Stimulated activated CD8-positive, alpha-beta memory T cell treated with anti-CD3 and anti-CD28 coated beads, Interleukin-7, amount 100 ng/mL, for 1 hour (primary cell): ENCODE measurements at places on chromosomes 2 and 18.

DNA sequence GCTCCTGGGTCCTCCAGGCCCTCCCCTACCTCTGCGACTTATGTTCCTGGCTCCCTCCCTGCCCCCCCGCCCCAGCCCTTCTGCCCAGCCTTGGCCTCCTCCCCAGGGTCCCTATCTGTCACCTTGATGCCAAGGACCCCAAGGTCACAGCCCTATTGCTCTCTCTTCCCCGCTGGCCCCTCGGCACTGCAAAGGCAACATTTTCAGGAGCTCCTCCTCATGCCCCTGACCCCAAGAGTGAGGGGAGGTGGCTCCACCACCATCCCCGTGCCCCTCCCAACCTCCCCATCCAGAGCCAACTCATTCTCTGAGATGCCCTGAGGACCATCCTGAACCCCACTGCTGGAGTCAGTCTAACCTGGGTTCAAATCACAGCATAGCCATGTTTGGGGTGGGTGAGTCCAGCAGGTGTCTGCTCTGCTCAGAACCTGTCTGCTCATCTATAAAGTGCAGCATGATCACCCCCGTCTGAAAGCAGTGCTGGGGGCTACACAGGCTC, 11.7 kb downstream of the LIMS2 start:
- DNase-seq: no peak

DNA sequence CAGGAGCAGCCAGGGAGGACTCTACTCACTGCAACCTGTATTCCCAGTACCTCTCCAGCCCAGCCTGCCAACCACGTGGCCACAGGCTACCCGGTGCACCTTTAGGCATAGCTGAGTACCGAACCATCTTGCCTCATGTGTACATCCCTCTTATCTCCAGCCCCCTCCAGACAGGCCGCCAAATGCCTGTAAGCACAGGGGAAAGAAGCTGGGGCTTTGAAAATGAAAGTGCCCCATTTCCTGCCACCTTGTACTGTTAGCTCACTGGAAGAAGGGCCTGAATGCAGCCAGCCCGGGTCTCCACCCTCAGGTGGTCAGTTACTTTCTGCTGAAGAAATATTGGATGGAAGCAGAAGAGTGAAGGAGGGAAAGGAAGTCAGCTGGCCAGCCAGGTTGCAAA, 27.2 kb upstream of the RFX8 start:
- no peak for DNase-seq

DNA sequence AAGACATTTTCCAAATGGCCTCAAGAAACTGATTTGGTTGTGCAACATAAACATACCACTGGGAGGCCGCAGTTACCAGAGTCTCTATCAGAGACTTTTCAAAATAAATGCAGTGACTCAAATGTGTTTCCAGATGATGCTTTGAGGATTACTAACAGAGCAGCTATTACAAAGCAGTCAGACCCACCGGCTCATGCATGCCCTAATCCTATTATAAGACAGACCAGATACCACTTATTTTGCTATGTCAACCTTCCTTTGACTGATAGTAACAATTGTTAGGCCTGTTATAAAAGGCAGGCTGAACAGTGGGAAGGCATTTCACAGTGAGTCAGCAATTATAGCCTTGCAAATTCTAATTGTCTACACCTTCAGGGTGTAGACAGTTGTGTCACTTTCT, 217.7 kb downstream of the LRRTM1 start:
- DNase-seq: no peak

GRCh38 chr2:200356321-200356720, 49.8 kb downstream of the SPATS2L start:
- no peak for DNase-seq

GRCh38 chr2:39549718-39550464, 112.8 kb upstream of the MAP4K3 start:
- no peak for DNase-seq

- DNase-seq: no peak
Observed at GRCh38 chr18:10559553-10560451, 34.0 kb downstream of the NAPG start.

- no peak for DNase-seq
Observed at GRCh38 chr2:139099721-139100120, 319.5 kb upstream of the NXPH2 start.

DNA sequence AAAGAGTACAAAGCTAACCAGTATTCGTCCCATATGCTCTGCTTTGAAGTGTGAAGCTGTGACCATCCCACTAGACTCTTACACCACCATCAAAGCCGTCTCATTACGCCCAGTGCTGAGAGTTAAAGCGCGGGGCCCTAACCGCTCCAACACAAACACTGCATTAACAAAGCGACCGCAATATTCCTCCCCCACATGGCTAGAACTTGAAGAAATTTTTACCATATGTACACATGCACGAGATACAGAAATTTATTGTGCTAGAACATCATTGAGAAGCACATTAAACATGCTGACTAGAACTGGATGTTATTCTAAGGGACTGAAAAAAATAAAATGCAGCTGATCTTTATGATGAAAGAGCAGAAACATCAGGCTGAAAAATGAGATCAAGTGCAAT, 20.5 kb downstream of the FTCDNL1 start:
- DNase-seq: no peak

DNA sequence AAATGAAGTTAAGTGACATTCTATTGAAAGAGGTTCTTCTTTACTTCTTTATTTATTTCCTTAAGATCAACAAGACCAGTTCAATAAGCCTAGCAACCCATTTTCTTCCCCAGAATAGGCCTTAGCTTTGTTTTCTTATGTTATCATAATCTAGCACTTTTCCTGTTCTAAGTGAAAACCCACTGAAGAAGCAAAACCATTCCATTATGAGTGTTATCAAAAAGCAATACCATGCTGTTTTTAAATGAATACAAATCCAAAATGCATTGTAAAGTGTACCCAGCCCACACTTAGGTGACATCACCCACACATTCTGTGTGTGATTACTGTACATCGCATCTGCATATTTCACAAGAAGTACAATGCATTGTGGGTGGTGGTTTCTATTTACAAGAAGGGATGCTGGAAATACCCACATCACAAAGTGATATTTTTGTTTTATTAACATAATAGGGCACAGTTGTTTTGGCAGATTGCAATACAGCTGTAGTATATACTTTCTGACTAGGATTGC, 679.5 kb downstream of the KCNJ3 start:
- DNase-seq: no peak

DNA sequence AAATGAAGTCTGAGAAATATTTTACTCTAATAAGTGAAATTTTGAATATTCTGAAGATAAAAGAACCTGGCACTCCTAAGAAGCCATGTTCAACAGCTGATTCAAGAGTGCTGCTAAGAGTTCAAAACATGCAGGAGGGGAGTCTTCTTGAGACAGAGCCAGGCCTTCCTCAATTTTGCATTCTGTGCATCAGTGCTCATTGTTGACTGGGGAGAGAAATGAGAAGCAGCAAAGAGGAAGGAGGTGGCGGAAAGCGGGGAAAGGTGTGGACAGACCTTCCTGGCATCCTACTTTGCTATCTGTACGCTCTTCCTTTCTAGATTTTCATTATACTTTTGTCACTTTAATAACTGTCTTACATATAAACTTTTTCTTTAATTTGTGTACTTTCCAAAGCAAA, 29.7 kb upstream of the TXNDC2 start:
- no peak for DNase-seq

DNA sequence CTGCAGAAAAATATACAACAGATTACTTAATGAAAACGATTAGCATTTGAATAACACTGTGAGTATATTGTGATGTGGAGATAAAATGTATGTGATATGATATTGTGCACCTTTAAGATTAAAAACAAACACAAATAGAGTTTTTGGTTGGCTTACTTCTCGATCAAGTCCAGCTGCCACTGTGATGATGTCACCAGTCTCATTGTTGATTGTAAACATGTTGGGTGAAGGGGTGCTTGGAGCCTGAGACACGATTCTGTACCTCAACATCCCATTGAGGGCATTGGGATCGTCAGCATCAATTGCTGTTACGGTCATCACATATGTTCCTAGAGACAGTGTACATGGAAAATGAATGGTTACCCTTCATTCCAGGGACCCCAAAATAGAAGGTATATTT, 174.1 kb downstream of the CDH2 start:
- DNase-seq: no peak

DNA sequence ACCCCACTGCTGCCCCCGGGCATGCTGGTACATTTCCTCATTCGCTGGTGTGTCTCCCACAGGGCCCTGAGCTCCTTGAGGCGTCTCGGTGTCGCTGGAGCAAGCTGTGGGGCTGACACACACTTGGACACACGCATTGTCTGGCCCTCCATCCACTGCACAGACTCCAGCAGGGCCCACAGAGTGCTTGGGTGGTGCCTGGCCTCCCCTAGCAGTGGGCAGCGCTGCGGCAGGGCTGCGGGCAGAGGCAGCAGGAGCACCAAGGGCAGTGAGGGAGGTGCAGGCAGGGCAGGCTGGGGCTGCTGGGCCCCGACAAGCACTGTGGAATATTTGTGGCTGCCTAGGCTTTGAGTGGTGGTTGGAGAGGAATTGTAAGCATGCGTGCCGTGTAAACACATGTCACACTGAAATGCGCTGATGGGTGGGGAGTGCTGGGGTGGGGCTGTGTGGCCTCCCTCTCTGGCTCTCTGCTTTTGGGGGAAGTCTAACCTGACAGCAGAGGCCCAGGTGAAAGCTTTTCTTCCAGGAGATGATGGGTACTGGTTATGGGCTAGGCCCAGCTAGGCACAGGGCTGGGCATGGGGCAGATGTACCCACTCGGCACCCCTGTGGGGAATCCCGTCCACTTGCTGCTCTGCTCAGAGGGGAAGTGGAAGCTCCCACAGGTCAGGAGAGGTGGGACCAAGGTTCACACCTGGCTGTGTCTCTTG, 55.5 kb upstream of the HS6ST1 start:
- no peak for DNase-seq

DNA sequence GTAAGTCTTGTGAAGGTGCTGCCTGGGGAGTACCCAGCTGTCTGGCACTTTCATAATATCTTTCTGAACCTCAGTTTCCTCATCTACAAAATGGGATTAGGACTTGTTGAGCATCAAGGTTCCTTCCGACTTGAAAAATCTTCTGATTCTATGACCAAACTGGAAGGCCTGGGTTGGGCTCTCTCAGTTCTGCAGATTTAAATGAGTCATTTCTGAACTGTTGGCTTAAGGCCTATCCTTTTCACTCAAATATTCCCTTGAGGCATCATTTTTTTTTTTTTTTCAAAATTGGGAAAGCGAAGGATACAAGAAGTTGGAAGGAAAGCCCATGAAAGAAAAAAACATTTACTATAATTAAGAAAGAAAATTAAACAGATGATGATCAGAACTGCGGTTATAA, 40.8 kb upstream of the CYP1B1 start:
- DNase-seq: no peak

- DNase-seq: no peak
Observed at GRCh38 chr2:122754561-122754960, 999.1 kb downstream of the TSN start.

DNA sequence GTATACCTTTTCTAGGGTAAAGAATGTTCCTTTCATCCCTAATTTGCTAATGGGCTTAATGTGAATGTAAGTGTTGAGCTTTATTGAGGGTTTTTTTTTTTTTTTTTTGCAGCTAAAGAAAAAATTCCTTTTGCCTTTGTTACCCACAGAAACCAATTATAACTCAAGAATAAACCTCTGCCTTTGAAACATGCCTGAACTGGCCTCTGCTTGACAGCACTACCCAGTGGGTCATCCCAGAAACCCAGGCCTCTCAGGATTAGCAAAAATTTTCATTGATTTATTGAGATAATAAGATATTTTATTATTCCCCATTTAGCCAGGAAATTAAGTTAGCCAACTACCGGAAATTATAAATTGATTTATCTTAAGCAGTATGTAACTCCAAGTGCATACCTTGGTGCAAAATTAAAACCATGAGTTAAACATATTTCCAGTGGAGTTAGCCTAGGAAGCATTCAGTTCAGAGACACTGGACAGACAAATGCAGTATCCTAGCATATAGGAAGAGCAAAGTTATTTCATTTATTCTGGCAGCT, 67.0 kb upstream of the RASGRP3 start:
- DNase-seq: no peak

DNA sequence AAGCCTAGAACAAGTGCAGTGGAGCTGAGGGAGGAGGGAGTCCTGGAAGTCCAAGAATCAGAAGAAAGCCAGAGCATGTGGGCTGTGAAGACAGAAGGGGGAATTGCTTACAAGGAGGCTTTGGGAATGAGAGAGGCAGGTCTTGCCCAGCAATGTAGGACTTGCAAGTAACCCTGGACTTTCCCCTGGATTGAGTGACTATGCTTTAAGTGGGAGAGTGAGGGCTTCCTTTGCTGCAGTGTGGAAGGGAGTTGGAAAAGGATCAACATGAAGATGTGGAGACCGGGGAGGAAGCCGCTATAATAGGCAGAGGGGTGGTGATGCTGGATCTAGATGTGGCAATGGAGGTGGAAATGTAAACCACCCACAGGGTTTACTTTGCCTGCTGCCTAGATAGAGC, 13.8 kb upstream of the SCYGR1 start:
- no peak for DNase-seq

DNA sequence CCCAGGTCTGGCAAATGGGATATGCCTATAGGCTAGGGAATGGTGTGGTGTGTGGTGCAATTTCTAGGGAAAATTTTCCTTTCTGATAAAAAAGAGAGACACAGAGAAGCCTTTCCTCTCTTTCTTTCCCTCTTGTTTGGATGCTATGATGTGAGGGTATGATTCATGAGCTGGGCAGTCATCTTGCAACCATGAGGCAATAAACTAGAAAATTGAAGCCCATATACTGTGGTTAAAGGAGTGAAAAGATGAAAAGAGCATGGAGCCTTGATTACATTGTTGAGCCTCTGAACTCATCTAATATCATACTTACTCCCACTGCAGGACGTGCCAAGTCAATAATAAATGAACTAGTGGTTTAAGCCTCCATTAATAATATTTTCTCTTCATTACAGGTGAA, 215.6 kb downstream of the HAUS1 start:
- DNase-seq: no peak

DNA sequence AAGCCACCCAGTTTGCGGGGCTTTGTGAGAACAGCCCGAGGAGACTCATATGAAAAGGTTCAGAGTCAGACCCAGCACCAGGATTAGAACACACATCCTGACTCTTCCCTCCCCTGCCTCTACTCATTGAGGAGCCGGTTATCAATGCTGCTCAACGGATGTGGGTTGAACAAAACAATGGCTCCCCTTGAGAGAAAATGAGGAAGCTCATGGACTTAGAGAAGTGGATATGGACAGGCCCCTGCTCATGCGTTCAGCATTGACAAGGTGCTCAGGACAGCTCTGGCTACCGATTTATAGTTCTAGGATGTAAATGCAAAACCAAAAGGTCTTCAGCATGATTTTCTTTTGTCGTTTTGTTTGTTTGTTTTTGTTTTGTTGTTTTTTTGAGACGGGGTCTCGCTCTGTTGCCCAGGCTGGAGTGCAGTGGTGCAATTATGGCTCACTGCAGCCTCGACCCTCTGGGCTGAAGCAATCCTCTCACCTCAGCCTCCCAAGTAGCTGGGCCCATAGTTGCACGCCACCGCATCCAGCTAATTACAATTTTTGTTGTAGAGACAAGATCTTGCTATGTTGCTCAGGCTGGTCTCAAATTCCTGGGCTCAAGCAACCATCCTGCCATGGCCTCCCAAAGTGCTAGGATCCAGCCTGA, 32.0 kb upstream of the AGAP1 start:
- DNase-seq: no peak

- no peak for DNase-seq
Observed at GRCh38 chr2:10433264-10433946, 14.7 kb downstream of the ODC1 start.

- DNase-seq: no peak
Observed at GRCh38 chr2:185628985-185629384, 109.6 kb upstream of the FSIP2 start.

GRCh38 chr2:234512884-234513669, 16.2 kb upstream of the ARL4C start:
- DNase-seq: no peak

- DNase-seq: no peak
Observed at GRCh38 chr2:148603562-148603920, 41.0 kb upstream of the EPC2 start.
